ENCODE measurements at places on chromosomes 2 and 18.

GRCh38 chr2:65142515-65142914, 12.6 kb upstream of the RAB1A start:
- no peak for DNase-seq

DNA sequence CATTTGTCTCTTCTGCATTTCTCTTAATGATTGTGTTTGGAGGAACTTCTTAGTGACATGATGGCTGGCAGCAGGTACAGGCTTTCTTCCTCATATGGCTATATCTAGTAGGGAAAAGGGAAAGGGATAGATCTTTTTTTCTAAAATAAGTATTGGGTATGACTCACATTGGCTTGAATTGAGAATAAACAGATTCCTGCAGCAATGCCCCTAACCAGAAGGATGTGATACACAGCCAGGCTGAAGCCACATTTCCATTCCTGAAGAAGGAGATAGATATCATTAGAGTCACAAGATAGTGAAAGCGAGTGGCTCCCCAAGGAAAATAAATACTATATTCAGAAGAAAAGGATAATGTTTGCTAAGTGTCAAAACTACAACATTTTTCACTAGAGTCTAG, 61.1 kb downstream of the VWC2L start:
- no peak for DNase-seq

GRCh38 chr2:114063346-114063745, 173.5 kb downstream of the ACTR3 start:
- DNase-seq: no peak

DNA sequence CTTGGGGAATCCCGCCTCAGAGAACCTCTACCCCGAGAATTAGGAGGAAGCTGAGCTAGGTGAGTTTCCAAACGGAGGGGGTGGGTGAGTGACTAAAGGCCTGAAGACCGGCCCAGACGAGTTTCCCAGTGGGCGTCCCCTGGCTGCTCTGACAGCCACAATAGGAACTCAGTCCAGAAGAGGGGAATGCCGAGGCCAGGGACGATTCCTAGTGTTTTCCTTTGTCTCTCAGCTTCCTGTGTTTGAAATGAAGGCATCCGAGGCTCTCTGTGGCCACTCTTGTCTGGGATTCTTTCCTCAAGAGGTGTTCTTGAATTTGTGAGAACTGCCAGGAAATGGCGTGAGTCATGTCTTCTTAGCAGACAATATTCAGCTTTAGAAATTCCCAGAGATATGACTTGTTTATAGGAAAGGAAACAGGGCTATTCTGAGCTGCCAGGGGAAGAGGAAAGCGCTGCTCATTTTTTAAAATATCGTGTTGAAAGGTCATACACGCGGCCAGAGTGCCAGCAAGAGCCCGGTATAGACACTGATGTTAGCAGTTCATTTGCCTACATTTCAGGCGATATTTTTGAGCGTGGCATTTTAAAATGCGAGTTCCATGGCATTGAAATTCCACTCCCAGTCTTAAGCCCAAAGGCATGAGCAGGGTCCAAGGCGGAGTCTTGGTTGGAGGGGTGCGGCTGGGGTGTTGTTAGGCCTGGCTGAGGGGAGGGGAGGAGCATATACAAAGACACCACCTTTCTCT, 169.1 kb upstream of the KLF7 start:
- no peak for DNase-seq

GRCh38 chr18:59458575-59458974, 99.5 kb upstream of the LMAN1 start:
- DNase-seq: no peak

Measured in activated CD4-positive, alpha-beta T cell treated with anti-CD3 and anti-CD28 coated beads for 1 hour (primary cell).